ENCODE measurements at places on chromosomes 4 and X. TPM values are rescaled to one million over a fixed set of nuclear protein-coding genes. Genes with fewer than 3 reads are reported as not detected.

Gene DCLK2
- total RNA-seq, result 5.9 TPM

Gene MTNR1A
- not detected for total RNA-seq

DNA sequence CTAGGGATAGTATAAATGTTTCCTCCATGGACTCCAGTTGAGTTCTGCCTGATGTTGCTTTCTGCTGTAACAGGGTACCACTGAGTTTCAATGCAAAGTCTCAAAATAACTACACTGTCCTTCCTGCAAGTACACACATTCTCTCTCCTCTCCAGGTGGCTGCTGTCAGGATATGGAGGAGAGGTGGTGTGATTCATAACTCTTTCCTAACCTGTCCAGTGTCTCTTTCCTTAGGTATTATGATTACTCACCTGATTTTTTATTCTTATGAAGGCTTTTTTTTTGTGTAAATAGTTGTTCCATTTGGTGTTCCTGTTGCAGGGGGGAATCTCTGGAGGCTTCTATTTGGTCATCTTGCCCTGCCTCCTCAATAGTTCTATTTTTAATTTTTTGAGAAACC lies 39.8 kb upstream of the POF1B start:
- DNase-seq, result no peak

DNA sequence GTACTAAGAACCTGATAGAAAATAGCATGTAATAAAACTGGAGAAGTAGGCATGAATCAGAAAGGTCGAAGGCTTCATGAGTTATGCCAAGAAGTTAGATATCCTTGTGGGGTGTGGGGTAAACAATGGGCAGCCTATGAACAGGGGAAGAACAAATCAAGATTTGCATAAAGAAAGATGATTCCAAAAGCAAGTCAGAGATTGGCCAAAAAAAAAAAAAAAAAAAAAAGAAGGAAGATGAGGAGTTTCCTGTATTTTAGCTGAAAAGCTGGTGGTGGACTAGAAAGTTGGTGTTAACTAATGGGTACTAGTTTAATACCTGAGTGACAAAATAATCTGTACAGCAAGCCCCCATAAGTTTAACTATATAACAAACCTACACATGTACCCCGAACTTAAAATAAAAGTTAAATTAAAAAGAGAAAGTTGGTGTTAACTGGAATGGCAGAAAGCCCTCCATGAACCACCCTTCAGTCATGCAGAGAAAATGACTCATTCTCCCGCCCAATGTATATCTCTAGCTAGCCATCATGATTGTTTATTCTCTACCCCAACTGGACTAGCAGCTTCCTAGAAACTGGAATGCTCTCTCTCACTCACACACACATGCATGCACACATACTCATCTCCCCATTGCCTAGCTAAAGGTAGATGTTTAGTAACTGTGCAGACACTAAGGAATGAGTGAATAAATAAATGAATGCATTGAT lies 41.7 kb downstream of the ATP11C start:
- no peak for DNase-seq

DNA sequence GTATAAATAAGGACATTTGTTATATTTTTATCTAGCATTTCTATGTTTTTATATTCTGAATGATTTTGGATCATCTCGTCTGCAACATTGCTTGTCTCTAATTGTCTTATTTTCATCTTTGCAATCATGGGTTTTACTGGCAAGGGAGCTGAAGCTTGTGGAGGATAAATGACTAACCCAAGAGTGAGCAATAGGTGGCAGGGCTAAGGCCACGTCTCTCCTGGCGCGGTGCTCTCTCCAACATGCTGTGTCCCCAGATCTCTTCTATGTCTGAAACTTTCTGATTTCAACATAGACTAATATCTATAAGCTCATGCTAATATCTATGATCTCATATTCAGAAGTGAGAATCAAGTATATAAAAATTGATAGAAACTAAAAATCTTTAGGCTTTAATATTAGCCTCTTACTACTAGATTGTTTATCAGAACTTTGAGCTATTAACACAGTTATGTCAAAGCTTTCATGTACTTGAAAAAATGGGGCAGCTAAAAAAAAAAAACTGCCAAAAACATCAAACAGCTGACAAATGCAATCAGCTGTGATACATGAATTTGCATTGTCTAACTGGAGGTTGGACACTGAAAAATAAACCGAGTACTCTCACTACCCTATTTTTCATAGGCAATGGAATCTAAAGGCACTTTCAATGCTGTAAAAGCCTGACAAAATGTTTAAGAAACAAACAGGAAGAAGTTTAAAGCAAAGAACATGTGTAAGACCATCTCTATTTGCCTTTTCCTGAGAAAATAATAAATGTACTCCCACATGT lies 169.2 kb downstream of the TMA16 start:
- no peak for DNase-seq

All from vagina (tissue), 2 donors.